Stimulated activated CD8-positive, alpha-beta memory T cell treated with anti-CD3 and anti-CD28 coated beads, Interleukin-15, amount 100 ng/mL, for 48 hours (primary cell): ENCODE measurements at places on chromosomes 11 and 22.

- DNase-seq: no peak
These were observed 63.0 kb downstream of the ARHGAP8 start for GRCh38 chr22:44815099-44816070.

DNA sequence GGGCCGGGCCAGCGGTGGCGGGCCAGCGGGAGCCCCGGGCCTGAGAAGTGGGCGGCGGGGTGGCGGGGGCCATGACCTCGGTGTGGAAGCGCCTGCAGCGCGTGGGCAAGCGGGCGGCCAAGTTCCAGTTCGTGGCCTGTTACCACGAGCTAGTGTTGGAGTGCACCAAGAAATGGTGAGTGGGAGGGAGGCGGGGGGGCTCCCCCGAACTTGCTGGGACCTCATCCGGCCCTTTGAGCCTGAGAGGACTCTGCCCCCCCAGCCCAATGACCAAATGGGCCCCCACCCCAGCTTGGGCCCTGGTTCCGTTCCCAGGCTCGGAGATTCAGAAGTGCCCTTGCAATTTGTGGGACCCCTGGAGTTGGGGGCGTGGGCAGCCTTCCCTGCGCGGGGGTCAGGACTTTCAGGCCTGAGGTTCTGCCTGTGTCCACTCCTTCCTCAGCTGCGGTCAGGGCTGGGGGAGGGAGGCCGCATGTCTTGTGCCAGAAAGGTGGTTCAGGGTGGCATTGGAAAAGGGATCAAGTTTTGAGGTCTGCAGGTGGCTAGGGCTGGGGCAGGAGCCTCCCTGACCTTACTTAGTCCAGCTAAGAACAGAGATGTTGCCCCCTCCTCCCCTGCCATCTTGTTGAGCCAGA is 496 bp downstream of the EHBP1L1 start:
- no peak for DNase-seq

DNA sequence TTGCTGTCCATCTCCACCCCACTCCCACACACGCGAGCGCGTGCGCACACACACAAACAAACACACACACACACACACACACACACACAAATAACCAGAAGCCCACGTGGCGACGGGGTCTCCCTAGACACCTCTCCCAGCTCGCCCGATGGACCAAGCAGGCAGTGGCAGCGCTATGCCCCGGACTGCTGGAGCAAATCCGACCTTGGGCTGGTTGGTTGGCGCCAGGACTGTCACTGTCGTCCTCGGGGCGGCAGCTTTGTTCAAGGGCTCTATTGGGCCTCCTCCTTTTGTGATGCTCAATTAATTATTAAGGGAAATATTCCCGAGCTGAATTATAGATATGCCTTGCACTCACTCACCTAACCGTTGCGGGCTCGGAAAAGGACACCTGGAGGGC is 1.7 kb upstream of the KCNA4 start:
- DNase-seq: no peak

GRCh38 chr22:24582056-24582814 is 10.6 kb downstream of the LRRC75B start:
- DNase-seq: no peak

DNA sequence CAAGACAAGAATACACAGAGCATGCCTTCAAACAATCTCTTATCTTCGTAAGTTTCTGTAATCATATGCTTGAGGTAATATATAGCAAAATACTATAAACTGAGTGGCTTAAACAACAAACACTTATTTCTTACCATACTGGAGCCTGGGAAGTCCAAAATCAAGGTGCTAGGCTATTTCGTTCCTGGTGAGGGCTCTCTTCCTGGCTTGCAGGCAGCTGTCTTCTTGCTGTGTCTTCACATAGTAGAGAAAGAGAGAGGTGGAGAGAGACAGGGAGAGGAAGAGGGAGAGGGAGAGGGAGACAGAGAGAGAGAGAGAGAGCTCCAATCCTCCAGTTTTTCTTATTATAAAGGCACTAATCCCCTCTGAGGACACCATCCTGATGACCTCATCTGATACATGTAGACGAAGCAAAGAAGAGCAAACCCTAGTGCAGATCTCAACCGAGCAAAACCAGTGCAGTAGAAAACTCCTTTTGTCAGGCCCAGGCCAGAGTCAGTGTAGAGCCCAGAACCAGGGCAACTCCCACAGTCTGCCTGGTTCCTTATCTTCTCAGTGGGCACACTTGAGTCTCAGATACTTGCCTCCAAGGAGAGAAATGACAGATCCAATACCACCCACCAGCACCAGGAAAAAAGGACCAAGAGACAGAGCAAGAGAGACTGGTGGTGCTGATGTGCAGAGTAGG is 297.1 kb upstream of the NCAM1 start:
- no peak for DNase-seq

DNA sequence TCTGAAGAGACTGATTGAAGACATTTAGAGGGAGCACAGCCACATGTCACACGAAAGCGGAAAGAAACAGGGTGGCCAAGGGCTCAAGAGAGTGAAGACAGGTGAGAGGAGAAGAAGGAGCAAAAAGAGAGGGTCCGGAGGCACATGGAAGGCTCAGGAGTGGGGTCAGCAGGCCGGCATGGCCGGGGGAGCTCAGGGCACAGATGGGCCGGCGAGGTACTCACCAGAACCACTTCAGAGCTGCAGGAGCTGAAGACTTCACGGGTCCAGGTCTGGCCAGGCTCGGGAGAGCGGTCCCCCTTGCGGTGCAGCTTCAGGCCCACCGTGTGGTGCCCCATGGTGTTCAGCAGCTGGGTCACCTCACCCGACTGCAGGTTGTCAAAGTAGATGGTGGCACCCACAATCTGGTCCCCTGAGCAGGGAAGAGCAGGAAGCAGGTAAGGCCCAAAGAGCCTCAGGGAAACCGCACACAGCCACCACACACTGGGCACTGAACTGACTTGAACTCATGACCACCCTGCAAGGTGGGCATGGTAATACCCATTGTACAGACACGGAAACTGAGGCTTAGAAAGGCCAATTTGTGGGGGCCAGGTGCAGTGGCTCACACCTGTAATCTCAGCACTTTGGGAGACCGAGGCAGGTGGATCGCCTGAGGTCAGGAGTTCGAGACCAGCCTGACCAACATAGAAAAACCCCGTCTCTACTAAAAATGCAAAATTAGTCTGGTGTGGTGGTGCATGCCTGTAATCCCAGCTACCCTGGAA is 11.6 kb downstream of the AHNAK start:
- no peak for DNase-seq

GRCh38 chr22:43964314-43964857 is 9.1 kb downstream of the SAMM50 start:
- DNase-seq: no peak
